ENCODE measurements at places on chromosomes 7 and 10.

DNA sequence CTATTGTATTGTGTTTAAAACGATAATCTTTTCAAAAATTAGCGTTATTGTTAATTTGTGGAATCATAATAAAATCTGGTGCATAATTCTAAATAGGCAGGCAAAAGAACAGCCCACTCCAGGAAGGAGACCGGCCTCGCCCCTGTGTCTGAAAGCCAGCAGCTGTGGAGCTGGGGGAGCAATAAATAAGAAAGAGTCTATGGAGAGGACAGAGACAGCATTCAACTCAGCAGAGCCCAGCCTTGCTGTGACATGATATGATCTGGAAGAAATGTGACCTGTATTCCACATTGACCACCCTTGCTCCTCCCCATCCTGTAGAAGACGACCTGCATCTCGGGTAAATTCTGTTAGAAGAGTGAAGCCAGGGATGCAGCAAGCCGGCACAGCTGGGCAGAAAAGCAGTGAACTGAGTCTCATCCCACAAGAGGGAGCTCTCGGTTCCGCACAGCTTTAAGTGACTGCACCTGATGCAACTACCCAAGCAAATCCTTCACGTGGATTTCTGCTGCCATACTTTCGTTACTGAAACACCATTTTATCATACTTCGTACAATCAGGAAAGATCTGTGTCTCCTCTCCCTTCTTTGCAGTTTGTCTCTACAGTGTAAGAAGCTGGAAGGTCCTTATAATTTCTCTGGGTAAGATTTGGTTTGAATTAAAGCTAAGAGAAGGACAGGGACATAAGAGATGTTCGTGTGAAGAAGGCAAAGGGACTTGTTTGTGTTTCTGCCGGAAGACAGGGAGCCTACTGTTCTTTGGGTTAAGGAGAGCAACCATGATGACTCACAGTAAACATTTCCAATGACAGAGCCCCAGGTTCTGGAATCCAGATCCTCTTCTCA is 427.1 kb downstream of the GPAM start:
- no peak for DNase-seq

DNA sequence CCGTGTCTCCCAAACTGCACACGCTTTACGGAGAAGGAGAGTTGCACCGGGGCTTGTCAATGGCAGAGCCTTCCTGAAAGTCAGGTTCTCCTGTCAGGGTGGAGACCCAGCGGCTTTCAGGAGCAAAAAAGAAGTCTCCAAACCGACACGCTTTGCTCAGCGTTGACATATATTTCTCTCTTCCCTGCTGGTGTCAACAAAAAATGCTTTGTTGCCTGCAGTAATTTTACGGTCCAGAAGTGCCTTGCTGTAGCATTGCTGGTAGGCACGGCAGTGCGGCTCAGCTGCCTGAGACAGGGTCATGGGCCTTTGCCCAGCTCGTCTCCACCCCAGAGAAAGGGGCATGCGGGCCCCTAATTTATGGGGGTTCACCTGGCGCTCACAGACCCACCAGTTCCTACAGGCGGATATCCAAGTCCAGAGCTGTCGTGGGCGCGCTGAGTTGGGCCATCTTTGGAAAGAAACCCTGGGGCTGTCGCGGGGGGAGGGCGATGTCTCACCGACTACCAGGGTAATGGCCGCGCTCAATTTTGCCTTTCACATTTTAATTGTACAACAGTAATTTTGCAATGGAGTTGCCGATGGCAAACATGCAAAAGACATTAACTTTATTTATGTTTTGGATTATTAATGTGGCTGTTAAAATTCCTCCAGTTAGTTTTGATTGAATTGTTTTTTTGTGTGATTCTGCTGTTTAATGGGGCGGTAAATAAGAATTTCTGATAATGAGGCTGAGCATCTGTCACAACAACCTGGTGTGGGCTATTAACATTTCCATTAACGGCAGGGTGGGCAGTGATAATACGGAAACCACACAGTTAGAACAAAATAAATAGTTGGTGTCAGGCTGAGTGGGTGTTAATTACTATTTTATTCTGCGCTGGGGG is 478.2 kb upstream of the FOXK1 start:
- DNase-seq = no peak

DNA sequence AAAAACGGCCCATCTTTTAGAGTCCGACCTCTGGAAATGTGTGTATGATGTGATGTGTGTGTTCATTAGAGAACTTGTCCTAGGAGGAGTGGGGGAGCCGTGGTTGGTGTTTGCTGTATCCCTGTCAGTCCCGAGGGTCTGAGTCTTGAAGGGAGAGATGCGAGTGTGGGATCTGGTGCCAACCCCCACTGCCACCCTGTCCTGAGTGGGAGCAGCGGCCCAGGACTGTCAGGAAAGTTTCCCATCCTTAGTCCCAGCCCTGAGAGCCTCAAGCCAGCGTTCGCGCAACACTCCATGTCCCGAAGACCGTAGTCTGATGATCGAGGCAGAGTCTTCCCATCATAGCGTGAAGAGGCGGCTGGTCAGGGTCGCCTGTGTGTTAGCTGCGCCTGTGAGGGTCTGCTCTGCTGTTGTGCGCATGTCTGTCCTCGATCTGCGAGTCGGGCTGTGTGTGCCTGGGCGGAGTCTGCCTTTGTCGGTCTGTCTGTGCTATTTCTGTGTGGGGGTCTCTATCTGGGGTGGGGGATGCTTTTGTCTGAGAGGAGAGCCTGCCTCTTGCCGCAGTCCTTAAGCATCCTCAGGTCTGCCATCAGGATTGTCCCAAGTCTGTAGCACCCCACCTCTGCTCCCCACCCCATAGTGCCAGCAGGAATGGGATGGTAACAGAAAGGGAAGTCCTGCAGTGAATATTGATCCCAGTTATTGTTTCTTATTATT is 514 bp upstream of the CHAT start:
- no peak for DNase-seq

DNA sequence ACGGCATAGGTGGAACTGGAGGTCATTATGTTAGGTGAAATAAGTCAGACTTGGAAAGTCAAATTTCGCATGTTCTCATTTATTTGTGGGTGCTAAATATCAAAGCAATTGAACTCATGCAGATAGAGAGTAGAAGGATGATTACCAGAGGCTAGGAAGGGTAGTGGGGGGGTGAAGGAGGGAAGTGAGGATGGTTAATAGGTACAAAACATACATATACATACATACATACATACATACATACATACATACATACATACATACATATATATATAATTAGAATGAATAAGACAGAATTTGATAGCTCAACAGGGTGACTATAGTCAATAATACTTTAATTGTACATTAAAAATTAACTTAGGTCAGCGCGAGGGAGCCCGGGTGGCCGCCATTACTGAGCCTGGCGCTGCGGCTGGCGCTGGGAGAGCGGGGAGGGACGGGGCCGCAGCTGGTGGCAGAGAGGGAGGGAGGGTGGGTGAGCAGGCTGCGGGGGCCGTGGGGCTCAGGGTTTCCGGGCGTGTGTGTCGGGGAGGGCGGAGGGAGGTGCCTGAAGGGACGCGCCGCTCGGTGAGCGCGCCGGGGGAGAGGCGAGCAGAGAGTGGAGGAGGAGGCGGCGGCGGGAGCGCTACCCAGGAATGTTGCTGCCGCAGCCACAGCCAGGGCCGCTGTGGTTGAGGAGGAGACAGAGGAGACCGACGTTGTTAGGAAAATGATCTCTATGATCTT is 85.8 kb upstream of the EGFR start:
- DNase-seq = peak; percentile 23

- DNase-seq = no peak
These were observed 327.1 kb downstream of the GFRA1 start for GRCh38 chr10:115945701-115946445.

- no peak for DNase-seq
These were observed 7.7 kb downstream of the DPCD start for GRCh38 chr10:101595591-101596433.

GRCh38 chr10:127790066-127790624 is 53.2 kb downstream of the FOXI2 start:
- no peak for DNase-seq

GRCh38 chr10:130928306-130928705 is 383.2 kb downstream of the TCERG1L start:
- DNase-seq = no peak

DNA sequence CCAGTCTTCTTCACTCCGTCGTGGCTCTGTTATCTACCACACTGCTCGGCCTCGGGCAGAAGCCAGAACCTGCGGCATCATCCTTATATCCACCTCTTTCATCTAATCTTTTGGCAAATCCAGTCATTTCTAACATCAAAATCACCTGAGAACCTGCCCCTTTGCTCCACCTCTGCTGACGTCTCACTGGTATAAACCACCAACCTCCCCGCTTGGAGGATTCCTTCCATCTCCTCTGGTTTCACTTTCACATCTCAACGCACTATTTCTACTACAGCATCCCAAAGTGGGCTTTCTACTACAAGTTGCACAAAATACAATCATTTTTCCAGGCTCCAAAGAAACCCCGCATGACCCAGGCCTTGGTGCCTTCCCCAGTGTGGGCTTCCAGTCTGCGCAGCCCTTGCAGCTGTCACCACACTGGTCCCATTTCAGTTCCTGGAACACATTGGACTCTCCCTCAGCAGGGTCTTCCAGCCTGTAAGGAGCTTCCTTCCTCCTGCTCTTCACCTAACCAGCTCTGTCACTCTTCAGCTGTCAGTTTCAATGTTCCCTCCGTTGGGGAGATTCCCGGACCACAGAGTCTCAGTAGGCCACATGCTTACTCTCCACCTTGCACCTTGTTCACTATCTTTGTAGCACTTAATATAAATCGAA is 85.0 kb downstream of the PRKCQ start:
- no peak for DNase-seq

- DNase-seq = peak; percentile 40
These were observed 8.3 kb upstream of the KAZALD1 start for GRCh38 chr10:101053516-101053915.

GRCh38 chr7:2049111-2049781 is 183.5 kb downstream of the MAD1L1 start:
- no peak for DNase-seq

DNA sequence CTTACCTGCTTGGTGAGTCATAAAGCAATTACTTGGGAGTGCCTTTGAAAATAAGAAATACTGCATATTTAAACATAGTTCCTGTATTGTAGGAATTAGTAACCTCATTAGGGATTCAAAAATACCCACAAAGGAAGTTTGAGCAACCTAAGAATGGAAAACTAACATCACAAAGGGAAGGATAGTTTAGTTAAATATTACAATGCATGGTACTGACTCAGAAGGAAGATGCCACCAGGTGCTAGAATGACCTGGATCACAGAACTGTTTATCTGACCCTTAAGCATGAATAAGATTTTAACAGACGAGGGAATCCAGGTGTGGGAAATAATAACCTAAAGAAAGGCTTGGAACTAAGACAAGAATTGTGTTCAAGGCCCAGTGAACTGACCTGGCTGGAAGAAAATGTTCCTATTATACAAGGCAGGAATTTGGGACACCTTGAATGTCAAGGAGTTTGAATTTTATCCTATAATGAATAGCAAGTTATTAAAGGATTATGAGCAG is 106.4 kb downstream of the GSAP start:
- DNase-seq = no peak

GRCh38 chr7:101100858-101101847 is 15.9 kb downstream of the TRIM56 start:
- DNase-seq = no peak

- no peak for DNase-seq
These were observed 680.4 kb upstream of the POM121L12 start for GRCh38 chr7:52355053-52355452.

DNA sequence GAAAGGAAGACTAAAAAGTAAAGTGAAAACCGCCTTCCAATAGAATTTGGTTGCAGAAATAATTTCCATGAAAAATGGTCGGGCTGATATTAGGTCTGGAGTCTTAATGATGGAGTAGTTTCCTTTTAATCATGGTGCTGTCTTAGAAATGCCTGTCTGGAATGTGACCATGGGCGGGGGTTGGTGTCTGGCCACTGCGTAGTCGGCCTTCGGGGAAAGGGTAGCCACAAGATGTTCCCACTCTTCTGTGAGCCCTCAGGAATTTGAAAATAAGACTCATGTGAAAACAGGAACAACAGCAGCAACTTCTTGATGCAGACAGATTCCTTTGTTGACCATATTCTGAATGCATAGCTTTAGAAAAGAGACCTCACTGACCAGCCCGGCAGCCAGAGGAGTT is 176.8 kb downstream of the KIAA1217 start:
- DNase-seq = no peak

DNA sequence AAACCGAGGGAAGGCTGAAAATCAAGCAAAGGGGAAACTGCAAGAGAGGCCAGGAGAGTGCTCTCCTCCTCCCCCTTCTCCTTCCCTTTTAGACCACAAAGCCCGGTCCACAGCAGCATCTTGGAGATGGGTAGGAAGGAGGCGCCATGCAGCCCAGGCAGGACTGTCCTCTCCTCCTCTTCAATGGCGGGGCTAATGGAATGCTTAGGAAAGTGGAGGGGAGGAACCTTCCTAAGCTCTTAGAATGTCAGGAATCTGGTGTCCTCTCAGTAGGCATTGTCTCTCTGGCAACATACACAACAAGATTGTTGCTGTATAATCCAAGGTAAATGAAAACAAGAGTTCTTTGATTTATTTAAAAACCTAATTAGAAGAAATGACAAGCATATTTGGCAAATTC is 185.1 kb downstream of the DGKI start:
- no peak for DNase-seq

DNA sequence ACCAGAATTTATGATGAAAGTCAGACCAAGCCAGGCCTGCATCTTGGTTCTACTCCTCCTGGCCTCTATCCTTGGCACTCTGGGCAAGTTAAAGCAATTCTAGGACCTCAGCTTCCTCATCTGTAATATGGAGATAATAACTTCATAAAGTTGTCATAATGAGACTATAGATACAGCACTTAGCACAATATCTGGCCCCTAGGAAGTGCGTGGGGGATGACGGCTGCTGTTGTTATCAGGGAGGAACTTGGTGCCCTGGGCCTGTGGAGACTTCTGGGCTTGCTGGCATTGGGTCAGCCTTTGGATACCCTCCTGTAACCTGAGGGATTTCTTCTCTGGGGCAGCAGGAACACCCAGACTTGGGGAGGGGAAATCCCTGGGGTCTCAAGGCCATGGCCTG is 27.6 kb downstream of the PFKFB3 start:
- no peak for DNase-seq

DNA sequence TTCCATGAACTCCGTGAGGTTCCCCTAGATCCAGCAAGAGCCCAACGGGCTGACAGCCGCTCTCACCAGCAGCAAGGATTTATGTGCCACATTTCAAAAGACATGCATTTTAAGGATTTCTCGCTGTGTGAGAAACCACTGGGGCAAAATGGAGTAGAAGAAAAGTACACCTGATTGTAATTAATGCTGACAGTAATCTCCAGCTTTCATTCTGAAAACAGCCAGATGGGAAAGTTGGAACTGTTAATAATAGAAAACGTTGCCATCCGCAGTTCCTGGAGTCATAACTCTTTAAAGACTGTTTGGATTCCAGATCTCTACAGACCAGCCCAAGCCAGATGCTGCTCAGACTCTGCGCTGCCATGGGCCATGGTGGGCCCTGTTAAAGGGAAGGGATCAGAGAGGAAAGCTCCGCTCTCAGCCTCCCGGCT is 216.9 kb upstream of the GLI3 start:
- no peak for DNase-seq
